NCI-H446 (cell line): ENCODE measurements at places on chromosomes 16 and 17.

DNA sequence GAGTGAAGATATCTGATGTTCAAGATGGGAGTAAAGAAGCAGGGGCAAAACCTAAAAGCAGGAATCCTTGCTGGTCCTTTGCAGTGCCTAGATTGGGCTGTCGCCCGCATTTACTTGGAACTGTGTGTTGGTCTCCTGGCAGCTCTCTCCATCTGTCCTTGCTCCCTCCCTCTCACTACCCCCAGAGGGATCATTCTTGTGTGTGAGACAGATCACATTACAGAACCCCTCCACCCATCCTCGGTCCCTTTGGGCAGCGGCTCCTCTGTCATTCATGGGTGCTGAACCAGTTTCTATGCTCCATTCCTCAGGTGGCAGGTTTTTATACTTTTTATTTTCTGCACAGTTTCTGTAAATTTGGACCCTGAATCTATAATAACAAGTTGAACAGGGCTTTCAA, 99.4 kb upstream of the MYOCD start:
- no peak for DNase-seq

- no peak for DNase-seq
These were observed 36.4 kb upstream of the CCDC182 start for GRCh38 chr17:57781386-57782061.

GRCh38 chr17:45384047-45384788, 48.5 kb downstream of the ARHGAP27 start:
- no peak for DNase-seq

DNA sequence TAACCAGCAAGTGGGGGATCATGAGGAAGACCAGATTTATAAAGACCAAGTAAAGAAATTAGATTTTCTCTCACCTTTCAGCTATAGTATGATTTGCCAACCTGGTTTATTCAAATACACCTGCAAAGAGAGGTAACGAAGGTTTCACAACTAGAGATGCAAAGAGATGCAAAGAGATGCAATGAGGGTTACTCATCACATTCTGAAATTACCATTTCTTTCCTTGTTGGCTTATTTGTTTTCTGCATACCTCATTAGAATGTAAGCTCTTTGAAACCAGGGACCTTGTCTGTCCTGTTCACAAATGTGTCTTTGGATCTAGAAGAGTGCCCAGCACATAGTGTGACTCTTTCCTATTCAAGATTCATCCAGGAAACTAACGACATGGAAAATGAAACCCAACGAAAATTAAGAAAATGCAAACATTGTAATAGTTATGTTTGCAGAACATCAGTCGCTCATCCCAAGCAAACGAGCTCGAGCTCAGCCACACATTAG, 9.0 kb upstream of the LONP2 start:
- no peak for DNase-seq

- no peak for DNase-seq
These were observed 8.2 kb upstream of the FOXJ1 start for GRCh38 chr17:76149214-76149613.

GRCh38 chr17:55825213-55825612, 74.4 kb downstream of the PCTP start:
- DNase-seq: no peak

DNA sequence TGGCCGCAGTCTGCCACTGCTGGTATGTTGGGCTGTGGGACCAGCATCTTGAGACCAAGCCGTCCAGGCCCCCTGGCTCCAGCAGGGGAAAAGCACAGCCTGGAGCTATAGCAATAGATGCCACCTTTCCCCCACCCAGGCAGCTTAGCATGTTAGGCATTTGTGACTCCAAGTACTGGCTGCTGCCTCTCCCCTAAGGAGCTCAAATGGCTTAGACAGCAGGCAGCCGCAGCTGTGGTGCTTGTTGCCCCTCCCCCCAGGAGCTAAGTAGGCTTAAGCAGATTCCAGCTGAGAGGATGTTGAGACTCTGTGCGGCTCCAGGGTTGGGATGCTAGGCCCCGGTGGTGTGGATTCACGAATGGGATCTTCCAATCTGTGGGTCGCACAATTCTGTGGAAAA, 88.8 kb upstream of the ANKFN1 start:
- DNase-seq: no peak

DNA sequence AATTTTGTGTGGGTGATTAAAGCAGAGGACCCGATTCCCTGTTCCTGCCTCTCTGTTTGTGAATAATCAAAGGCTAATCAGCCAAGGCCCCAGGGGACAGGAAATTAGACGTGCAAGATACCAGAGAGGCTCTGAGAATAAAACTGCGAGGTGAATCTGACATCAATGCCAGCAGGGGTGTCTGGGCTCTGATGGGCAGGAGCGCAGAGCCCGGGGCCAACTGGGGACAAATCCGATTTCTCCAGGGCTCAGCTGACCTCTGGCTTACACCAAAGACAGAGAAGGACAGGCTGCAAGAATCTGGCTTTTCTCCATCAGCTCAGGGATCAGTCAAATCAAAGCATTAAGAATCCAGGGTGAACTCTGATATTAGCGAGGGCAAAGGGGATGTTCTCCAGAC, 174.3 kb downstream of the XYLT1 start:
- no peak for DNase-seq

DNA sequence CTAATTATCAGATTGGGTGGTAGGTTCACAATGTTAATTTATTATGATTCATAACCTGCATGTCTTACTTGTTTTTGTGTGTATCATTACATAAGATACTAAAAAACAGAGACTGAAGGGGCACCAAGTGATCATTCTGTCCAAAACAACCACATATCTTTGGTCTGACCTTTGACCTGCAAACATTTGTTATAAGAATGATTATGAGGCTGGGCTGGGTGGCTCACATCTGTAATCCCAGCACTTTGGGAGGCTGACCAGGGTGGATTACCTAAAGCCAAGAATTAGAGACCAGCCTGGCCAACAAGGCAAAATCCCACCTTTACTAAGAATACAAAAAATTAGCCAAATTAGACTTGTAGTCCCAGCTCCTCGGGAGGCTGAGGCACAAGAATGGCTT, 116.4 kb downstream of the SPAG9 start:
- no peak for DNase-seq

DNA sequence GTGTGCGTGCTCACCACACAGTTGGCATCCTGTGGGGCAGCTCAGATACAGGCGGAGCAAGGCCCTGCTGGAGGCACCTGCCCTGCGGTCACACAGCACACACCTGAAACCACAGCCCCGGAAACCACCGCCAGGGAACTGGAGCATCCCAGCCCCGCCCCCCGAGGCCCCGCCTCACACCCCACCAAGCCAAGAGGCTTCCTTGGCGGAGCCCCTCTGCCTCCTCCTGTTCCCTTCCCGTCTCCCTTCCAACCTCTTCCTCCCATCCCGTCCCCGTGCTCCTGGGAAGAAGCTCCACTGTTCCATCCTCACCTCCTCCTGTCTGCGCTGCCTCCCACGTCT, 205.5 kb downstream of the NTN1 start:
- no peak for DNase-seq
